HCEC 1CT (cell line): ENCODE measurements at places on chromosomes 1 and 21.
A peak's percentile ranks its signal among the peaks of the same experiment; 100 is the strongest.

DNA sequence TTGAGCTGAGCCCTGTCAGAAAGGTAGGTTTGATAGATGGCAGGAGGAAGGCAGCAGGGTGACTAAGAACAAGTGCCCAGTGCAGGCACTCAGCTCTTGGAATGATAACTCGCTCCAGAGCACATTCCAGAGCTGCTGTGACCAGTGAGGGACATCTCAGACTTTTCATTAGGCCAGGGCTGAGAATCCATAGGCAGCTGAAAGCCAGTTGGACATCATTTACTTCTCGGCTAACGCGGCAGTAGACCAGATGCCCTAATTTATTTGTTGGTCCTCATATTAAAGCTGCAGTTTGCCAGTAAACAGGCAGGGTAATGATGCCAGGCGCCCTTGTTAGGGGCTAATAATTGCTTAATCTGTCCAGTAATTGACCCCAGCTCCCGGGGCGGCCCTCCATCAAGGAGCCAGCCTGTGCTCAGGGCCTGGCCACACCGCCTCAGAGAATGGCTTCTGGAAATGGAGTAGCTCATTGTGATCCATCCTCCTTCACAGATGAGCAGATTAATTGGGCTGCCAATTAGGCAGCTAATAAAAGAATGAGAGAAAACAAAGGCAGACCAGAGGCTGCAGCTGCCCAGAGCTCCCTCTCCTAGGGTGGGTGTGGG lies 122.0 kb downstream of the BEND5 start:
- DNase-seq = no peak

- peak; percentile 100 for DNase-seq
Measured at GRCh38 chr1:8211883-8212579, 105.9 kb upstream of the SLC45A1 start.

- DNase-seq = no peak
Measured at GRCh38 chr1:201015551-201016091, 7.9 kb downstream of the KIF21B start.

- DNase-seq = no peak
Measured at GRCh38 chr1:9321986-9322660, 29.4 kb downstream of the SPSB1 start.

- DNase-seq = no peak
Measured at GRCh38 chr1:102790997-102791396, 317.3 kb downstream of the COL11A1 start.

DNA sequence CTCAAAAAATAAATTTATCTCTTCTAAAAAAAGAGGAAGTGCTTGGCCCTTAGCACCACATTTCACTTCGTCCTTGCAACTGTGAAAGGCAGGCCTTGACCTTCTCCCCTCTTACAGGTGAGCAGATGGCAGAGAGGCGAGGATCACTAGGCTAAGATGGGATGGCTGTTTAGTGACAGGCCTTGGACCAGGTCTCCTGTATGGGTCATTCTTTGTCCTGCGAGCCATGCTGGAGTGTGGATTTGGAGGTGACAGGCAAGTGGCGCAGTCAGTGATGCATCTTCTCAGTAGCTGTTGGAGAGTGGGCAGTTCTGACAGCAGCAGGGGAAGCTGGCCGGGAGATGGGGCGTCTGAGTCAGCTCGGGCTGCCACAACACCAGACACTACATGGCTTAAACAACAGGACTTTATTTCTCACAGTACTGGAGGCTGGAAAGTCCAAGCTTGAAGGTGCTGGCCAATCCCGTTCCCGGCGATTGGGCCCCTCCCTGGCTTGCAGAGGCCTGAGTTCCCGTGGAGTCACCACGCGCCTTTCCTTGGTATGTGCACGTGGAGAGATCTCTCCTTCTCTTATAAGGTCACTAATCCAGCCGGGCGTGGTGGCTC lies 16.5 kb downstream of the SLC27A3 start:
- DNase-seq = peak; percentile 68

GRCh38 chr1:6500544-6501278 lies 9.2 kb upstream of the PLEKHG5 start:
- no peak for DNase-seq

GRCh38 chr1:218866507-218866906 lies 307.2 kb upstream of the LYPLAL1 start:
- DNase-seq = no peak

GRCh38 chr1:235063068-235063765 lies 65.4 kb downstream of the TOMM20 start:
- DNase-seq = no peak

- peak; percentile 86 for DNase-seq
Measured at GRCh38 chr1:193211539-193211938, 25.1 kb upstream of the B3GALT2 start.

DNA sequence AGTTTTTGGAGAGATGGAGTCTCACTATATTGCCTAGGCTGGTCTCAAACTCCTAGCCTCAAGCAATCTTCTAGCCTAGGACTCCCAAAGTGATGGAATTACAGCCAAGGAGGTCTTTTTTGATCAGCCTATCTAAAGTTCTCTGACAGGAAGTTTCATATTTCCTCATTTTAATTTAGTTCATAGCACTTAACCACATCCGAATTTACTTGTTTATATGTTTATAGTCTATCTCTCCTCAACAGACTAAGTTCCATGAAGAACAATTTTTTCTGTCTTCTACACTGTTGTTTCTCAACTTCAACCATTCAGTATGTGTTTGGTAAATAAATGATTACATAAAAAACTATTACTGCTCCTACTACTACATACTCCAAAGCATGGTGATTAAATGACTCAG lies 47.9 kb downstream of the GON4L start:
- DNase-seq = no peak

DNA sequence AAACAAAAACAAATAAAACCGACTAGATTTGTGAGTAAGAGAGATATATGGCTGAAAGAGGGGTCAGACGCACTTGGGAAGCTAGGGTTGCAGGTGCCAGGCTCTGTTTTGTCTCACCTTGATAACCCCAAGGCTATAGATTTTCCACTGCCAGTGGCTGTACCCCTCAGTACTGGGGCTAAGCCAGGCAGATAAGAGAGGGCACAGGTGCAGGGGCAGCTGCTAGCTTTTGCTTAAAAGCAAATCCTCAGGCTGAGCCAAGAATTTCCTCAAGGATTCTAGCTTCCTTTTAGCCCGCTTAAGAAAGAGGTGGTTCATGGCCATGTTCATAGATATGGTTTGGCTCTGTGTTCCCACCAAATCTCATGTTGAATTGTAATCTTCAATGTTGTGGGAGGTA lies 57.9 kb downstream of the OVGP1 start:
- DNase-seq = no peak

- no peak for DNase-seq
Measured at GRCh38 chr1:59901770-59902388, 24.7 kb downstream of the CYP2J2 start.

DNA sequence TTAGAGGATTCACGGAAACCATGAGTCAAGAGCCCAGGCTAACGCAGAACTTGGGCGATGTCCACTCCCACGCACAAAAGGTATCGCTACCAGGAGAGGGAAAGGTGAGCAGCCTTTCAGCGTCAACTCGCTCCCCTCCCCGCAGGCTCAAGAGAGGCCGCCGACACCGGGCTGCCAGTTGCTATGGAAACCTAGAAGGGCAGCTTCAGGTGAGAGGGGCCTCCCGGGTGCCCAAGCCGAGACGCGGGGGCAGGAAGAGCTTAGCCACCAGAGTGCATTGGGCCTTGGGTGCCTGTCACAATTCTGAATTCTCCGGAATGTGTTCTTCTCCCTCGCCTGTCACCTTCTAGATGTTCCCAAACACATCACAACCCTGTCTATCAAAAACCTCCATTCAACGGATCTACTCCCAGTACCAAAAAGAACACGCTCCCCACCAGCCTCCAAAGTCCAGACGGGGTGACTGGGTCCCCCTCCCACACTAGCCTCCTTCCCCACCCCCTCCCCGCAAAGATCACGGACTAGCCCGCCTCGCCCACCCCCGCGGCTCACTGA lies 694 bp downstream of the MEAF6 start:
- no peak for DNase-seq

- DNase-seq = peak; percentile 64
Measured at GRCh38 chr1:154595621-154596020, 12.4 kb downstream of the ADAR start.

GRCh38 chr1:203408486-203409481 lies 57.9 kb upstream of the FMOD start:
- peak; percentile 82 for DNase-seq

DNA sequence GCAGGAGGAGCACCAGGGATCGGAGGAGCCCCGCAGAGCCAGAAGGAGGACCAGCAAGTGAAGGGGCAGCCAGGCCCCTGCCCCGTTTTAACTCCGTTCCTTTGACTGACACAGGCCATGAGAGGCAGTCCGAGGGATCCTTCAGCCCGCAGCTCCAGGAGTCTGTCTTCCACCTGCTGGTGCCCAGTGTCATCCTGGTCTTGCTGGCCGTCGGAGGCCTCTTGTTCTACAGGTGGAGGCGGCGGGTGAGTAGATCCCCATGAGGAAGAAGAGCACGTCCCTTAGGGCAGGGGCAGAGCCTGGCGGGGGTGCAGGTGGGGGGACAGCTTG lies 13.3 kb downstream of the CSF1 start:
- no peak for DNase-seq

GRCh38 chr1:55140546-55140983 lies 74.6 kb downstream of the USP24 start:
- DNase-seq = peak; percentile 80

DNA sequence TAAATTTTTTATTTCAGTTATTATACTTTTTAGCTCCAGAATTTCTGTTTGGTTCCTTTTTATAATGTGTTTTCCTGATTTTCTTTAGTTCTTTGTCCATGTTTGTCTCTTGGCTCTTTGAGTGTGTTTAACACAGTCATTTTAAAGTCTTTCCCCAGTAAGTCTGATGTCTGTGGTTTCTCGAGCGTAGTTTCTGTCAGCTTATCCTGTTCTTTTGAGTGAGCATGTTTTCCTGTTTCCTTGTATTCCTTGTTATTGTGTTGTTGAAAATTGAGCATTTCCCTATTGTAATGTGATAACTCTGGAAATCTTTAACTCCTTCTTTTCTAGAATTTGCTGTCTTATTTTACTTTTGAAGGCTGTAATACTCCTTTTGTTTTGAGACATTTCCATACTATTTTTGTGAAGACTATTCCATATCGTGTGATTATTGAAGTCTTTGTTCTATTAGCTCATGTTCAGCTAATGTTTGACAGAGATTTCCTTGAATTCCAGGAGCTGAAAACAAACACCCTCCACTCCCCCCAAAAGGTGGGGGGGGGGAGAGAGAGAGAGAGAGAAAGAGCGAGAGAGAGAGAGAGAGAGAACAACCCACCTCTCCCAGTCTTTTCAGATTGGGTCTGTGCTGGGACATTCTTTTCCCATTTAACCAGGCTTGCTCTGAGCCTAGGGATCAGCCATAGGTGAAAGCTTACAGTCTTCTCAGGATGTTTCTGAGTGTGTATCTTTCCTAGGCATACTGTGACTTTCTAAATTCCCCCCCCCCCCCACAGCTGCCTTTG lies 38.3 kb downstream of the SDCCAG8 start:
- no peak for DNase-seq

DNA sequence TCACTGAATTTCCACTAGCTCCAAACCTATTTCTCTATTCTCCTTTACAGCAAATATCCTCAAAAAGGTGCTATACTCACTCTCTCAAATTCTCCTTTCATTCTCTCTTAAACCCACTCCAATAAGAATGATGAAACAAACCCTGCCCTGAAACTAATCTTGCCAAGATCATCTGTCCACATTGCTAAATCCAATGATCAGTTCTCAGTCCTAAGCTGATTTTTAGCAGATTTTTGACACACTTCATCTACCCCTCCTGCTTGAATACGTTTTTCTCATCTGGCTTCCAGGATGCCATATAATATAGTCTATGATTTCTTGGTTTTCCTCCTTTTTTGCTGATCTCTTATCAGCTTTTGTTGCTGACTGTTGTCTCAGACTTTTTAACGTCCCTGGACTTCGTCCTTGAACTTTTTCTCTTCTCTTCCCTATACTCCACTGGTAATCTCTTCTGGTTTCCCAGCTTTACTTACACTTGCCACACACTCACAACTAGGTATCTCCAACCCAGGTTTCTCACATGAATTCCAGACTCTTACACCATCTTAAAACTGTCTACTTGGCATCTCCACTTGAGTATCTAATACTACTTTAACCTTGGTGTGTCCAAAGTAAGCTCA lies 35.3 kb downstream of the RERE start:
- DNase-seq = no peak

DNA sequence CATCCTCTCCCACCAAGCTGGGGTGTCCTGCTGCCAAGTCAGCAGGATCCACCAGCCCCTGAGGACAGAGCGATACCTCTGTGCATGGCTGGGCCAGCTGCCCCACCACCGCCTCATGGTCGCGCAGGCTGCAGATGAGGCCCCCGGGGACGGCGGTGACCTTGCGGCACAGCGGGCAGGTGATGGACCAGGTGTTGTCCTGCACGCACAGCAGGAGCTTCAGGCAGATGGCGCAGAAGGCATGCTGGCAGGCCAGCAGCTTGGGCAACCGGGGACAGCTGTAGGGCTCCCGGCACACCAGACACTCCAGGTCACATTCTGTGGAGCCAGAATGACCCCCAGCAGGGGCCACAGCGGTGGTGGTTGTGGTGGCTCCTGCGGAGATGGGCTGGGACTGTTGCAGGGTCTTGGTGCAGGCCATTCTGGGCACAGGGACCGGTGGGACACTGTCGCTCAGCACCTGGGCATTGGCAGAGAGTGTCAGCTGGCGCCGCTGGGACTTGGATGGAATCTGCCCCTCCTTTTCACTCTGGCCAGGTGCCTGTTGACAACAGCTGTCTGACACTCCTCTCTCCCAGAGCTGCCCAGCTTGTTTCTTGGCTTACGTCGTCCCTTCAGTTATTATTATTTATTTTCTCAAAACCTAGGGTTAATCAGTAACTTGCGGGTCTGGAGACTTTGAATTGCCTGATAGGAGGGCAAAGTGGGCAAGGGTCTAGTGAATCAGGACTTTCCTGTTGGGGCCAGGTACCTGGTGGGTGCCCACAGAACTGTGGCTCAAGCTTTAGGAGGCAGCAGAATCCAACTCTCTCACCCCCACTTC lies at the start of gene RNF186:
Gene RNF186, minus strand, starts transcription at position 603 of the 823 bp plus-strand sequence. Its CDS starts 182 bp downstream, at position 421.
- no peak for DNase-seq

GRCh38 chr1:16249596-16250241 lies 12.7 kb upstream of the CPLANE2 start:
- peak; percentile 71 for DNase-seq

DNA sequence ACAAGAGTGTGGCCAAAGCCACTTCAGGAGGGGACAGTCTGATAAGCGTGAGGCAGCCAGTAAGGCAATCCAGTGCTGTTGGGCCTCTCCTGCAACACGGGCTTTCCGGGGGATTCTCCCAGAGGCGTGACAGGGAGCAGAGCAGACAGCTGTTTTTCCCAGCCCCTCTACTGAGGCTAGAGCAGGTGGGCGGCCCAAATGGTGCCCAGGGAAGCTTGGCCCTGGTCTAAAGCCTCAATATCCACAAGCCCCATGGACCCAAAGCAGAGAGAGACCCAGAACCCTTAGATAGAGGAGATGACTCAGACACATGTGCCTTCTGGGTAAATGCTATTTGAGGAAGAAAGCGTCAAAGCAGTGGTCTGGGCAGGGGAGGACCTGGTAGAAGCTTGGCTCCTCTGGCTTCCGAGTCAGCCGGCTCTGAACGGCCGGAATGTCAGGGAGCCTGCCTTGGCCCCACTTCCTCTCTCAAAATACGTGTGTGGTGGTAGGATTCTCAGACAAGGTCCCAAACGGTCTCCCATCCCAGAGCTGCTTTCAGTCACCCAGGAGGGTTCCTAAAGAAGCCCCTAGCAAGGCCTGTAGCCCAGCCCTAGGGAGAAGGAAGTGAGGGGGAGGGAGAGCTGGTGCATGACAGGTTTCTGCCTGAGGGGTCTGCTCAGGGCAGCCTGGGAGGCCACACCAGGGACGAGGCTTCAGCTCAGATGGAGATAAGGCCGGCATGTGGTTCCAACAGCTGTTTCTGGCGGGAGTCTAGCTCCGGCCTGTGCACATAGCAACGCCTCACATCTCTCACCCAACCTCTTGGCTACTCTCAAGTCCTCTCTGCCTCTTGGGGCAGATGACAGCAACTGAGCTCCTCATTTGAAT lies 28.8 kb downstream of the PIK3C2B start:
- no peak for DNase-seq

- no peak for DNase-seq
Measured at GRCh38 chr1:155223047-155223446, 14.6 kb downstream of the MTX1 start.
